Testis (tissue), 5 donors: ENCODE measurements at places on chromosomes 6 and 20. TPM values are rescaled to one million over a fixed set of nuclear protein-coding genes. Genes with fewer than 3 reads are reported as not detected.

TINAG gene
- total RNA-seq, result not detected

FOXC1 gene
- total RNA-seq, result 10.6 TPM

GRCh38 chr6:2378891-2379652 is 133.7 kb upstream of the GMDS start:
- DNase-seq, result no peak

DNA sequence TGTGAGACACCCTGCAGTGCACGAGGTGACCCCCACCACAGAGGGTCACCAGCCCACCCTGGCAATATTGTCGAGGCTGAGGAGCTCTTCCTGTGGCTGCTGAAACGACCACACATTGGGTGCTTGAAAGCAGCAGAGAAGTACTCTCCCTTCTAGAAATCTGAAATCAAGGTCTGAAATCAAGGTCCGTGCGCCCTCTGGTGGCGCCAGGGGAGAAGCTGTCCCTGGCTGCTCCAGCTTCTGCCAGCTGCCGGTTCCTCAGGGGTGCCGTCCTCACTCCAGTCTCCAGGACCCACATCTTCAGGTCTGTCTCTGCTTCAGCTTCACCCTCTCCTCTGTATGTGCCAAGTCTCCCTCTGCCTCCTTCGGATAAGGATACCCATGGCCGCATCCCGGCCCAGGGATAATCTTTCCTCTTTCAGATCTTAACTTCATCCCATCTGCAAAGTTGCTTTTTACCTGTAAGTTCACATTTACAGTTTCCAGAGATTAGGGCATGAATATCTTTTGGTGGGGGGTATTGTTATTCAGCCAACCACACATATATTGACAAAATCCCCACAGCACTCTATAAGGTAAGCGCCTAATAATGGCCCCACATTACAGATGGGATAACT is 108.3 kb upstream of the PHACTR3 start:
- DNase-seq, result peak; percentile 89
